ENCODE measurements at places on chromosomes 16 and 17.

DNA sequence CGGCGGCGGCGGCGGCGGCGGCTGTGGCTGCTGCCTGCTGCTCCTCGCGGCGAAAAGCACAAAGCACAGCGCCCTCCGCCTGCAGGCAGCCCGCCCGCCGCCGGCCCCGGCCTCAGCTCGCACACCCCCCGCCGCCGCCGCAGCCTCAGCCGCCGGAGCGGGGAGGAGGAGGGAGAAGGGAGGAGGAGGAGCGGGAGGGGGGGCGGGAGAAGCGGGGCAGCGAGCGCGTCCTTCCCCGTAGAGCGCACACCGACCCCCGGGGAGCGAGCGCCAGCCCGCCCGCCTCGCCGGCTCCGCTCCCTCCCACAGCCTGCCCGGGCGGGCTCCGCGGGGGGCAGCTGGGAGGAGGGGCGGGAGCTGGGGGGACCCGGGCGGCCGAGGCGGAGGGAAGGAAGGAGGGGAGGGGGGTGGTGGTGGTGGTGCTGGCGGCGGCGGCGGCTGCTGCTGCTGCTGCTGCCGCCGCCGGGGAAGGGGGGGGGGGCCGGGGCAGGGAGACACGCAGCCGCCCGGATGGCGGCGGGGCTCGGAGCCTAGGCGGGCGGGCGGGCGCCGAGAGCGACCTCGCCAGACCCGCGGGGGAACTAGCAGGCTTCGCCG lies at the start of gene UBTF:
UBTF (minus strand) TSS at position 60 of the 597 bp plus-strand sequence. CDS start 1,446 bp downstream, outside the sequence.
- DNase-seq, result no peak

DNA sequence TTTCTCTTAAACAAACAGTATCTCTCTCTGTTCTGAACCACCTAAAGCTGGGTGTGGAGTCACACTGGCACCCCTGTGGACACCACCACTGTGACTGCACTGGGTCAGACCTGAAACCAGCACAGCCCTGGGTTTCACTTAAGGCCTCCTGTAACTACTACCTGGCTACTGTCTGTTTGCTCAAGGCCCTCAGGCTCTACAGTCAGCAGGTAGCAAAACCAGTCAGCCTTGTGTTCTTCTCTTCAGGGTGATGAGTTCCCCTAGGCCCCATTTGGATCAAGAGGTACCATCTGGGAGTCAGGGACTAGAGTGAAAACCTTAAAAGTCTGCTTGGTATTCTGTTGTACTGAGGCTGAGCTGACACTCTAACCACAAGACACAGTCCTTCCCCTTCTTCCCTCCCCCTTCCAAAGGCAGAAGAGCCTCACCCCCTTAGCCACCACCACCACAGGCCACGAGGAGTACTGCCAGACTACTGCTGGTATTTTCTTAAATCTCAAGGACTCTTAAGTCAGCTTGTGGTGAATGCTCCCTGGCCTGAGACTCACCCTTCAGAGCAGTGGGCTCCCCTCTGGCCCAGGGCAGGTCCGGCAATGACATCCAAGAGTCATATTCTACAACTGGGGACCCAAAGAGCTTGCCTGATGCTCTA lies 153.2 kb upstream of the MON1B start:
- no peak for DNase-seq

- DNase-seq, result no peak
These were observed 37.8 kb upstream of the MYOCD start for GRCh38 chr17:12627781-12628451.

DNA sequence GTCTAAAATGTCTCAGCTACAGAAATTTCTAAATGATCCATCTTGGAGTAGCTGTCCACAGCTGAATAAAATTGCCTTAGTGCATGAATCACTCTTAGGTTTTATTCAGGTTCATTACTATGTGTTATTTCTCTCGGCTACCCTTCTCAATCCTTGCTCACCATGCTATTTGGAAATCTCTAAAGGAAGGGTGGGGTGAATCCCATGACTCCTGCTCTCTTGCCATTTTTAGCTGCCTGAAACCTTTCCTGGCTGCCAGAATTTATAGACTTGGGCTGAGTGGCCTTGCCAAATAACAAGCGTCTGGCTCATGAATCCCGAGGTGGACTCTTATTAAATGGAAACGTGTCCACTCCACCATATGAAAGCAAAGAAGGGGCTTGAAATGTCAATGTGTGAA lies 936.1 kb upstream of the SOX9 start:
- DNase-seq, result no peak

- DNase-seq, result no peak
These were observed 141.8 kb downstream of the GRIN2A start for GRCh38 chr16:10040136-10041080.

DNA sequence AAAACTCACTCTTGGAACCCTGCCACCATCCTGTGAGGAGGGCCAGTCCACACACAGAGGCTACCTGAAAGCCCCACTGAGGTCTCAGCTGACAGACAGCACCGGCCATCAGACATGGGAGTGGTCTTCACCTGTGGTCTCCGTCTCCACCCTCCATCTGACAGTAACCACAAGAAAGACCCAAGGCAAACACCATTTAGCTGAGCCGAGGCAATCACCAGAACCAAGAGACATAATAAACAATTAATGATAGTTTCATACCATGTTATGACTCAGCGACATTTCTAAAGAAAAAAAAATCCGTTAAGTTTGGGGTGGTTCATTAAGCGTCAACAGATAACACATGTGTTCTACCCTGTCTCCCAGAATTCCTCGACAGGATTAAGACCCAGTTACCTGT lies 6.1 kb upstream of the EVPLL start:
- no peak for DNase-seq

GRCh38 chr17:36525113-36525512 lies 9.6 kb downstream of the MYO19 start:
- DNase-seq, result no peak

DNA sequence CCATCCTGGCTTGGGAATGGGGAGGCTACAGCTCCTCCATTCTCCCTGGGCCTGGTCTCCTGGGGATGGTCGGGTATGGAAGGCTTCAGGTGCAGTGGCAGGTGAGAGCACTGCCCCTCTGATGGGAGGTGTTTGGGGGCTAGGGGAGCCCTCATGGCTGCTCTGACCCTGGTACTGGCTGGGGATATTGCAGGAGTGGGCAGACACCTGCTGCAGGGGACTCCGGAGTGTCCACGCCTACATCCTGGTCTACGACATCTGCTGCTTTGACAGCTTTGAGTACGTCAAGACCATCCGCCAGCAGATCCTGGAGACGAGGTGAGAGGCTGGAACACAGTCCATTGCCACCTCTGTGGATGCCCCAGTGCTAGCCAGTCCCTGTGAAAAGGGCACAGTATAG lies 8.8 kb downstream of the RASL10B start:
- DNase-seq, result no peak

DNA sequence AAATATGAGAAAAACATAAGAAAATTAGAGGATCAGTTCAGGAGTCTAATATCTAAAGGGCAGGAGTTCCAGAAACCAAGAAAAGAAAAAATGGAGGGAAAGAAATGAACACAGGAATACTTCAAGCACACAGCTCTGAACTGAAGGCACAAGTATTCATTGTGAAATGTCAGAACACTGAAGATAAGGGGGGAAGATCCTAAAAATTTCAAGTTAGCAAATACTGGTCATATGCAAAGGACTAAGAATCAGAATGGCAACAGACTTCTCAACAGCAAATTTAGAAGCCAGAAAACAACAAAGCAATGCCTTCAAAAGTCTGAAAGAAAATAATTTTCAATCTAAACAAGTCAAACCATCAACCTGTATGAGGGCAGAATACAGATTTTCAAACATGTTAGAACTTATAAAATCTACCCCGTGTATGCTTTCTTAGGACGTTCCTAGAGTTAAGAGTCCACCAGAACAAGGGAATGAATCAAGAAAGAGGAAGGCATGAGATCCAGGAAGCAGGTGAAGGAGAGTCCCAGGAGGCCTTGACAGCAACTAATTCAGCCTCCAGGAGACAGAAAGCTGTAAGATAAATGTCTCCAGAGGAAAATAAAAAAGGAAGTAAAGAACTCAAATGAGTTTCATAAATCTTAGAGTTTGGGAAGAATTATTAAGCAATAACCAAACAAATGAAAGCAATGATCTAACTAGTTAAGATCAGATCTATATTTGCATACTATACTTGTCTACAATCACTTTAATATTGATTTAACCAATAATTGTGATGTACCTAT lies 2.8 kb downstream of the BRD7 start:
- DNase-seq, result no peak

- DNase-seq, result no peak
These were observed 6.7 kb downstream of the NLRC3 start for GRCh38 chr16:3570420-3571062.

DNA sequence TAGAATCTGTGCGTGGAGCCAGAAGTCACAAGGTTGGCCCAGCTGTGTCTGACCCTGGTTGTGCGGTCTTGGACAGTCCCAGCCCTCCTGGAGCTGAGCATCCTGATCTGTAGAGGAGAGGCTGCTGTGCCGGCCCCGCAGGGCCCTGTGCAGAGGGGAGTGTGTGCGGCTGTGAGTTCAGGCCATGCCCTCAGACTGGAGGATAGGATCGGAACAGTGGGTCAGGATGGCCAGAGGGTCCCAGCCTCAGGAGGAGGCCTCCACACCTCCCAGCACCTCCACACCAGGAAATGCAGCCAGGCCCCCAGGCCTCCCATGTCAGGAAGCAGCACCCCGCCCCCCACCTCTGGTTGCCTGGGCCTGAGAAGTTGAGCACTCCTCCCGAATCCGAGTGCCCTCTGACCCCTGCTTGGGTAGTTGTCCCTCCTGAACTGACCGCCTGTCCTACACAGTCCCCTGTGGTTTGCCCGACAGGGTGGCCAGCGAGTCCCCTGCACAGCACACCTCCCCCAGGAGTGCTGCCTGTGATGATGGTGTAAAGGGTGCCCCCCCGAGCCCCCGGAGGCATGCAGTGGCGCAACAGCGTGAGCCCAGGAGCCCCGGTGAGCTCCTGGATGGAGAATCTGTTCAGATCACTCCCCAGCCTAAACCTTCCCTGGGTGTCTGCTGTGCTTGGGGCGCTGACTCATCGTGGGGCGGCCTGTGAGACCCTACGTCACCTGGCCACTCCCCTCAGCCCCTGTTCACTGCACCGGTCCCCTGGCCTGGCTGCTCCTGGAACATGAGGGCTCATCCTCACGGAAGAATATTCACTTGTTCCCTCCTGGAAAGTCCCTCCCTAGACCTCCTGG lies 285.2 kb downstream of the SEC14L1 start:
- no peak for DNase-seq

DNA sequence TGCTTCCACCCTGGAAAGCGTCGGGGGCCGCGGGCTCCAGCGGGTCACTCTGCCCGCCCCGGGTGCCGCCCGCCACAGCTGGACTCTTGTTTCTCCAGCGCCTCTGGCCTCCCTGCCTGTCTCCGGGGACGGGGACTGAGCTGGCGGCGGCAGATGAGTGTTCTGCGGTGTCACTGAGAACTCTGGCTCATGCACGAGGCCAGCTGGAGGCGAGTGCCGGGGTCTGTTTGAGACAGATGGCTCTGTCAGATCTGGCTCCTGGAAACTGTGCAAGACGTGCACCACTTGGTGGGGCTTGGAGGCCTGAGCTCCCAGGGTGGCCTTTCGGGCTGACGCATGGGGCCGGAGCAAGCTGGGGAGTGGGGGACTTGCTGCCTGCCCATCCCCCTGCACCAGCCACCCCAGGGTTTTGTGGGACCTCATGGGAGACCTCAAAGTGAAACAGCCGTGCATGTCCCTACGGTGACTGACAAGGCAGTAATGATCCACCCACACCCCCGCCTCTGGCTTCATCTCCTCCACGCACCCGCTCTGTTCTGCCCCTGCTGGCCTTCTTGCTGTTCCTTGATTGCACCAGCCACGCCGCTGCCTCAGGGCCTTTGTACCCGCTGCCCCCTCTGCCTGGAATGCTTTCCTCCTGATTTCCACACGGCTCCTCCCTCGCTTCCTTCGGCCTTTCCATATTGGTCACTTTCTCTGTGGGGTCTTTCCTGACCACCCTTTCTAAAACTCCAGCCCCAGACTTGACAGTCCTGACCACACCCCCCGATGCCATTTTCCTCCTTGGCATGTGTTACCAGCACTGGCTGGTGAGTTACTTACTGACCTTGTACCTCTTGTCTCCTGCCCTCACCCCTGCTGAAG lies 174.9 kb upstream of the CIBAR2 start:
- no peak for DNase-seq

DNA sequence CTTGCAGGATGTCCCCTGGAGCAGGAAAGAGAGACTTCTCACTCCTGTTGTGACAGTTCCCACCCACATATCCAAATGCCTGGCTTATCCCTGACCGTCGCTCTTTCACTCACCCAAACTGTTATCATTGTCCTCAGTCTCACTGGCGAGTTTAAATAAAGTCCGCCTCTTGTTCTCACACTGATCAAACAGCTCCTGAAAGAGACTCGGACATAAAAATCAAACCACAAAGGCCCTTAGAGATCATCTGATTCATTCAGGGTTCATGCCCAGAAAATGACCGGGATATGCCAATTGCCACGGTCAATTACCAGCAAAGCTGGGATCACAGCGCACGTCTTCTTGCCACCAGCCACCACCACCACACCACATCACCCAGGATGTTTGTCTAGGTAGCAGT lies 19.9 kb downstream of the GGA3 start:
- DNase-seq, result no peak

GRCh38 chr16:66387817-66388332 lies 21.4 kb downstream of the CDH5 start:
- no peak for DNase-seq

GRCh38 chr16:55285586-55285985 lies 38.4 kb upstream of the IRX6 start:
- no peak for DNase-seq

GRCh38 chr17:57735230-57735629 lies 9.9 kb downstream of the CCDC182 start:
- no peak for DNase-seq

- no peak for DNase-seq
These were observed 26.5 kb upstream of the ZFHX3 start for GRCh38 chr16:73074382-73074781.

DNA sequence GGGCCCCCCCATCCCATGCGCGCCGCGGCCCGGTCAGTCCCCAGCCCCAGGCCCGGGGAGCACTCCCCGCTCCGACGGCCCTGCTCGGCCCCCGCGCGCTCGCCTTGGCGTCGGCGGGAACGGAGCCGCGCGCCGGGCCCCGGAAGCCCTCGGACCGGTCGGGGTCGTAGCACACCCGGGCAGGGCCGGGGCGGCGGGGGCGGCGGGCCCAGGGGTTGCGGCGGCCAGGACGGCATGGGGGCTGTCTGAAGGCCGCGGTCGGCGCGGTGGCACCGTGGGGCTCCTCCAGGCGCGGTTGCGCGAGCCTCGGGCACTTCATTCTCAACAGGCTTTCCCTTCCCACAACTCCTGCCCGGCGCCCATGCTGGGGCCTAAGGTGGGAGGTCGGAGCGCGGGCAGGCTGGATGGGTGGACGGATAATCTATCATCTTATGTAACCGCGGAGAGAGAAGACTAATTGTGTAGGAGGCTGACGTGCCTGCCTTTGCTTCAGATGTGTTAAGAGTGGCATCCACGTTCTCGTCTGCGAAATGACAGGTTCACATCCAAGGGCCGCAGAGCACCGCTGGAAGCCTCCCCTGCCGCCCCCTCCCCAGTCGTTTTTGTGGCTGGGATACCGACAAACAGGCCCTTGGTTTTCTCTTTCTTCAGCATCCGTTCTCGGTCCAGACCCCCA lies 708 bp downstream of the BAIAP2 start:
- no peak for DNase-seq
